NCI-H1417 treated with DMSO at 0.1 percent for 48 hours (cell line): ENCODE measurements at places on chromosomes 7 and 10.

- DNase-seq: no peak
Measured at GRCh38 chr10:104045151-104046089, 40.3 kb downstream of the COL17A1 start.

DNA sequence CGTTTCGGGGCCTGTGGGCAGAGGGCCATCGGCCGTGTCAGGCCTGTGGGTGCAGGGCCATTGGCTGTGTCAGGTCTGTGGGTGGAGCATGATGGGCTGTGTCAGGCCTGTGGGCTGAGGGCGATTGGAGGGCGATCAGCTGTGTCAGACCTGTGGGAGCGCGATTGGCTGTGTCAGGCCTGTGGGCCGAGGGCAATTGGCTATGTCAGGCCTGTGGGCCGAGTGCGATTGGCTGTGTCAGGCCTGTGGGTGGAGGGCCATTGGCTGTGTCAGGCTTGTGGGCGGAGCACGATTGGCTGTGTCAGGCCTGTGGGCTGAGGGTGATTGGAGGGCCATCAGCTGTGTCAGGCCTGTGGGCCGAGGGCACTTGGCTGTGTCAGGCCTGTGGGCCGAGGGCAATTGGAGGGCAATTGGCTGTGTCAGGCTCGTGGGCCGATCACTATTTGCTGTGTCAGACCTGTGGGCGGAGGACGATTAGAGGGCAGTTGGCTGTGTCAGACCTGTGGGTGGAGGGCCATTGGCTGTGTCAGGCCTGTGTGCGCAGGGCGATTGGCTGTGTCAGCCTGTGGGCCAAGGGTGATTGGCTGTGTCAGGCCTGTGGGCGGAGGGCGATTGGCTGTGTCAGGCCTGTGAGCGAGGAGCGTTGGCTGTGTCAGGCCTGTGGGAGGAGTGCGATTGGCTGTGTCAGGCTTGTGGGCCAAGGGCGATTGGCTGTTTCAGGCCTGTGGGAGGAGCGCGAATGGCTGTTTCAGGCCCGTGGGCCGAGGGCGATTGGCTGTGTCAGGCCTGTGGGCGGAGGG, 54.1 kb downstream of the DYNC2I1 start:
- no peak for DNase-seq

DNA sequence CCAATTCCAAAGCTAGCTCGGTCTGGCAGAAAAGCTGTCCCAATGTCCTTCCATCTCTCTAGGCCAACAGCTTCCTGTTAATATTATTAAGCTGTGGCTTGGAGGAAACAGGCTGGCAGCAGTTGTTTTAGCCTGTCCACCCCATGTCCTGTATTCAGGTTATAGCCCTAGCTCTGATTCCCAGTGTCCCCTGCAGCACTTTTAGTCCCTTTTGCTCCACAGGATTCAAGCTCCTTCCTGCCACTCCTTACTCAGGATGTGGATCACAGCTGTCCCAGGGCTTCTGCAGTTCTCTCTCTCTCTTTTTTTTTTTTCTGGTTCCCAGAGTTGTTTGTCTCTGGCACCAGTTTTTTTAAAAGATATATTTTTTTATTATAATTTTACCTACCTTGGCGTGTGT, 85.2 kb downstream of the PPP1R17 start:
- DNase-seq: no peak

- no peak for DNase-seq
Measured at GRCh38 chr7:39434012-39434411, 132.2 kb upstream of the YAE1 start.

- no peak for DNase-seq
Measured at GRCh38 chr7:8387551-8388256, 45.7 kb upstream of the NXPH1 start.

- DNase-seq: no peak
Measured at GRCh38 chr7:47480576-47481538, 101.1 kb downstream of the TNS3 start.

DNA sequence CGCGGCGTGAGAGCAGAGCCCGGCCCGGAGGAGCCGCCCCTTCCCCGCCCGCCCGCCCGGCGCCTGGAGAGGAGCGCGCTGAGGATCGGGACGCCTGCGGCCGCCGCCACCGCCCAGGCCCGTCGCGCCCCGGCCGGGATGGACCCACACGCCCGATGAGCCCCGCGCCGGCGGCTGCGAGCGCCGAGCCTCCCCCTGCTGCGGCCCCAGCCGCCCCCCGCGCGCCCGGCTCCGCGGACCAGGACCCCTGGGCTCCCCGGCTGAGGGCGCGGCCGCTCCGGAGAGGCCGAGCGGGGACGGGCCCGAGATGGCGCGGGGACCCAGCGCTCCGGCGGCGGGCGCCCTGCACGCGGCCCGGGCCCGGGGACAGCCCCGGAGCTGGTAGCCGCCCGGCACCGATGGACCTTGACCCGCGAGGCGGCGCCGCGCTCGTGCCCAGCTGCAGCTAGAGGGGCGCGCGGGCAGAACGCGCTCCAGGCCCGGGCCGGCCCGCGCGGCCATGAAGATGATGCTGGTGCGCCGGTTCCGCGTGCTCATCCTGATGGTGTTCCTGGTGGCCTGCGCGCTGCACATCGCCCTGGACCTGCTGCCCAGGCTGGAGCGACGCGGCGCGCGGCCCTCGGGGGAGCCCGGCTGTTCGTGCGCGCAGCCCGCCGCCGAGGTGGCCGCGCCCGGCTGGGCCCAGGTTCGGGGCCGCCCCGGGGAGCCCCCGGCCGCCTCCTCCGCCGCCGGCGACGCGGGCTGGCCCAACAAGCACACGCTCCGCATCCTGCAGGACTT, 520 bp downstream of the FAM20C start:
- no peak for DNase-seq

DNA sequence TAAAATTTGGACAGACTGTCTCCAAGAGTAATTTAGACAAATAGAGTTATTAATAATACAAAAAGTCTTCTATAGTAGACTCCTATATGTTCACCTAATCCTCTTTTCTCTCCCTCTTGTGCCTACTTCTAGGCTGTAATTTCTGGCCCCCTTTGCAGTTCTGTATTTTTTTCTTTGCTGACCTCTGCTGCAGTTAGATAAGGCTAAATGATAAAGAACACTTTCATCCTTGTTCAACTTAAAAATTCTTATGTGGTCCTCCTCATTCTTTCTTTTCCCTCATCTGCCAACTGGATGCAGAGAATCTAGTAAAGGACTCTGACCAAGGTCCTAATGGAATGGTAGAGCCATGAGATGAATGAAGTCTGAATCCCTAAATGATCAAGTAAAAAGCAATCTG, 20.1 kb downstream of the GLCCI1 start:
- DNase-seq: no peak

GRCh38 chr10:84825330-84825729, 496.9 kb downstream of the CCSER2 start:
- no peak for DNase-seq

- no peak for DNase-seq
Measured at GRCh38 chr7:12557282-12557681, 13.2 kb upstream of the SCIN start.

DNA sequence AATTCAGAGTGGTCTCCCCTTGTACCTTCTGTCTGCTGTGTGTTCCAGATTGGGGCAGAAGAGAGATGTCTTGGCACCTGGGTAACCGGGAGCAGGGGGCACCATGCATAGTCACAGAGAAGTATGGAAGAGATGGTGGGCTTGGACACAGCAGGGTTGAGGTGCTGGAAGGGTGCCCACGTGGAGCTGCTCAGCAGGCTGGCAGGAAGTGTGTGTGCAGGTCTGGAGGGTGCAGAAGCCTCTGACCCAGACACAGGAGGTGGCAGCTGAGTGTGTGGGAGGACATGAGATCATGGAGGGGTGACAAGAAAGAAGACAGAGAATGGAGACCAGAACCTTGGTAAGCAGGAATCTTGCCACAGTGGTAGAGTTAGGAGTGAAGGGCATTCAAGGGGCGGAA, 42.3 kb upstream of the DUSP5 start:
- no peak for DNase-seq

DNA sequence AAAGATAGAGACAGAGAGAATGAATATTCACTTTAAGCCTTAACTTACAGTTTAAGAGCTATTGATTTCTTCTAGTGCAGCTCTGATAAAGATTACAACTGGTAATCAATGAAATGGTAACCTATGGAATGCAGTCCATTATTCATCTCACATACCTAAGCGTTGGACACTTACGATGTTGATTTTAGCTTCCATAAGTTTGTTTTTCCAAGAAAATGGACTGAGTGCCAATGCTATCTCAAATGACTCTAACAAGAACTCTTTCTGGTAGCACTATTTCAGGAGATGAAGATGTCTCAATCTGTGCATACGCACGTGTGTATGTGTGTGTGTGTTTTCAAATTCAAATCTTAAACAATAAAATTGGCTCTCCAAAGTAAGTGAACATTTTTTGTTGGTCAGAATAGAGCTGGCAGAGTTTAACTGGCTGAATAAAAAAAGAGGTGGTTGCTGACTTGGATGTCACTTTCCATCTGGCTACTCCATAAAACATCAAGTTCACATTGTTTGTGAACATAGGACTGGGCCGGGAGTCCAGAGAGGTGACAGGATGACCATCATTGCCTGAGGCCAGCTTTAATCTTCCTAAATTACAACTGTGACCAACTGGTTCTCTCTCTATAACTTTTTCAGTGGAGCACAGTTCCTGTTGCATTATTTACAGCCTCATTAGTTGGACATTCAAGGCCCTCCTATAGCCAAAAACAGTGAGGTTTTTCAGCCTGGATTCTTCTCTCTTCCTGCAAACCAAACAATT, 106.9 kb upstream of the CSTF2T start:
- DNase-seq: no peak

- no peak for DNase-seq
Measured at GRCh38 chr10:88838766-88839350, 12.8 kb downstream of the ANKRD22 start.

- no peak for DNase-seq
Measured at GRCh38 chr7:124351950-124352349, 319.1 kb upstream of the TMEM229A start.

DNA sequence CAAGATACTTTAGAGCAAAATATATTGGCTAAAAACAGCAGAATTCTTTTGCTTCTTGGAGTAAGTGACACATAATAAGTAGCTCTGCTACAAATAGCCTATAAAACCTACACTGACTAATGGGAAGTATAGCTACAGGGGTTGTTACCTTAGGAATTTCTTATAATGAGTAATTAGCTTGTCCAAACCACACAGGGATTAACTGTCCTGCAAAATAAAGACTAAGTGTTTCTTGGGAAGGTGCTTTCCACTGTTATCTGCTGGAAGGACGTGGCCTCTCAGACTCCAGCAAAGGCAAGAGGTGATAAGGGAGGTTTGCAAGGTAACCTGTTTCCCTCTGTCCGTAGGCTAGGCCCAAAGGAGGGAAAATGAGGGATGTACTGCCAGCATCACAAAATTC, 302.4 kb downstream of the DOCK4 start:
- DNase-seq: no peak

GRCh38 chr7:7080802-7081201, 101.5 kb upstream of the C1GALT1 start:
- no peak for DNase-seq

DNA sequence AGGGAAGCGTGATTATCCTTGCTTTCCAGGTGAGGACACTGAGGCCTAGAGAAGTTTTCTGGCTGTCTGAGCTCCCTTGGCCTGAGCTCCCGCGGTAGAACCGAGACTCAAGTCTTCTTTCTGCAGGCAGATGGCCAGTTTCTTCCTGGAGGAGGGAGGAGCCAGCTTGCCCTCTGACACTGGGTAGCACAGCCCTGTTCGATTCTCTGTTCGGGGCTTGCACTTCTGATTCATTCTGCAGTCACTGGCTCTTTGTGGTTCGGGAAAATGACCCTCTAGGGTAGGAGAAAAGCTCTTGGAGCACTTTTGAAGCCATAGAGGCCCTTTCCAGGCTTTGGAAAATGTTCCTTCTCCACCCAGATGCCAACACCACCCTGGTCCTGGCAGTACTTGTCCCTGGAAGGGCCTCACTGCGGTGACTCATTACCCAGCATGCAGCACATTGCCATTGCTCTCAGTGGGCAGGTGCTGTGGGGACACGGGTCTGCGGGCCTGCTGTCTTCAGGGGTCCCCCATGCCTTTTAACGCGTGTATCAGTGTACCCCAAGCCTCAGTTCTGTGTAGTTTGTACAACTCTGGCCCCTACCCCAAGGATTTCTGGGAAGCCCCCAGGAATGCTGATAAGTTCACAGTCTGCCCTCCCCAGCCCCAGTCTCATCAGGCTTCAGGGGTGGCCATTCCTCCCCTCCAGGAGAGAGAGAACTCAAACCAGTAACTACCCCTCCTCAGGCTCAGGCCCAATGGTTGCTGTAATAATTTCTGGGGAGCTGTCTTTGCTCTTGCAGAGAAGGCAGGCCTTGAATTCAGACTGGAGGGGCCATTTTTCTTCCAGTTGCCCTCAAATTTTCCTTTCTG, 11.9 kb downstream of the CHST3 start:
- no peak for DNase-seq

DNA sequence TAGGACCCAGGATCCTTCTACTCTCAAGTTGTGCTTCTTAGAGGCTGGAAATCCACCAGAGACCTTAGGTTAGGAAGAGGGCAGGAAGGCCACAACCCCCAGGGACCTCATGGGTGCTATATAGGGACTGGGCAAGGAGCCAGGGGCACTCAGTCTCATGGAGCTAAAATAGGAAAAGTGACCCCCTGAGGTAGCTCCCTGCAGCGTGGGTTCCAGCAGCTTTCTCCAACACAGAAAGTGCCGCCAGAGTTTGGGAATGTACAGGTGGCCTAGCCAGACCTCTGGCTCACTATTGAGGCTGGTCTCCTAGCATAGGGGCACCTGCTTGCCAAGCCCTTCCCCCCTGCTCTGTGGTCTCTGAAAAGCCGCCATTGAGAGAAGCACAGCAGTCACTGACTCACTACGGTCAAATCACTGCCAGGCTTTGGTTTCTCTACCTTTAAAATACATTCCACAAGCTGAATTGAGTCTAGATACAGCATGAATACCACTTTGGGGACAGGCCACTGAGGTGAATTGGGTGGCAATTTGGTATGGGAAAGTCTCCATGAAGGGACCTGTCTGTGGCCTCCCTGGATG, 333.2 kb upstream of the PODXL start:
- DNase-seq: no peak

DNA sequence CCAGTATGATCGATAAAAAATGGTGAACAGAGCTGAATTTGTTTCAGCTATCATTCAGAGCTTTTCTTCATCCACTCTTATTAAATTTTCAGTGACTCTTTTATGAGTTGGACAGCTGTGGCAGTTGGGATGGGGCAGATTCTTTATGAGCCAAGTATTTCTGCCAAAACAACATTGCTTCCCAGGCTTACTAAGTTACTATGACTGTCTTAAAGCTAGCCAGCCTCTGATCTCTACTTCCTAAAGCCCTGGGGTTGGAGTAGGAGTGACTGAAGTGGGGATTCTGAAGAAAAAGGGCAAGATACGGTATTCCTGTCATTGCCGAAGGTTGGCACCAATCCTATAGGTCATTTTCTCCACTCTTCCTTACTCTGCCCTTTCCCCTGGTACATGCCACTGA, 12.7 kb downstream of the RPP30 start:
- DNase-seq: no peak

GRCh38 chr10:436911-437665, 252.4 kb downstream of the DIP2C start:
- DNase-seq: no peak

GRCh38 chr7:156224833-156225225, 412.6 kb upstream of the SHH start:
- no peak for DNase-seq

DNA sequence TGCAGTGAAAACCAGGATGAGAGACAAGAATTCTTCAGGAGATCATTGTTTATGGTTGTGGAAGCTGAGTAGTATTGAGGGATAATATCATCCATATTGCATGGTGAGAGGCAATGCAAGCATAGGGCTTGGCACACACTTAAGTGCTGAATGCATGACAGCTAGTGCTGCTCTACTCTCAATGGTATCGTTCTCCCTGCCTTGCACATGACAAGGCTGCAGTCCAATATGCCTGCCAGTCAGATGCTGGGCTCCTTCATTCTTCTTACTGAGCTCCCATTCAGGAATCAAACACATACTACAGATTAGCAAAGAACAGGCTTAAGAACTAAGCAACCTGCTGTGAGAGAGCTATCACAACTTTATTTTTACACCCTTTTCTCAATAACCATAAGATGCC, 72.2 kb downstream of the SORCS1 start:
- no peak for DNase-seq
